NCI-H1417 treated with DMSO at 0.1 percent for 48 hours (cell line): ENCODE measurements at places on chromosomes 4 and X.

DNA sequence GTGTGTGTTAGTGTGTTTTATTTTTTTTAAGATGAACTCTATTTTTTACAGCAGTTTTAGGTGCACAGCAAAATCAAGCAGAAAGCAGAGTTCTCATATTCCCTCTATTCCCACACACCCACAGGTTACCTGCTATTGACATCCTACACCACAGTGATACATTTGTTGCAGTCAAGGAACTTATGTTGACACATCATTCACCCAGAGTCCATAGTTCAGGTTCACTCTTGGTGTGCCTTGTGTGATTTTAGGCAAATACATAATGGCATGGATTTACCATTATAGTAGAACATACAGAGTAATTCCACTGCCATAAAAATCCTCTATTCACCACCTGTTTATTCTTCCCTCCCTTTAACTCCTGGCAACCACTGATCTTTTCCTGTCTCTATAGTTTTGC, 28.7 kb downstream of the DIAPH2 start:
- no peak for DNase-seq

GRCh38 chr4:105352826-105353225, 121.0 kb downstream of the PPA2 start:
- no peak for DNase-seq

- no peak for DNase-seq
Observed at GRCh38 chrX:150408561-150408960, 45.4 kb downstream of the MAMLD1 start.

GRCh38 chr4:7989654-7990053, 50.0 kb upstream of the AFAP1 start:
- no peak for DNase-seq

DNA sequence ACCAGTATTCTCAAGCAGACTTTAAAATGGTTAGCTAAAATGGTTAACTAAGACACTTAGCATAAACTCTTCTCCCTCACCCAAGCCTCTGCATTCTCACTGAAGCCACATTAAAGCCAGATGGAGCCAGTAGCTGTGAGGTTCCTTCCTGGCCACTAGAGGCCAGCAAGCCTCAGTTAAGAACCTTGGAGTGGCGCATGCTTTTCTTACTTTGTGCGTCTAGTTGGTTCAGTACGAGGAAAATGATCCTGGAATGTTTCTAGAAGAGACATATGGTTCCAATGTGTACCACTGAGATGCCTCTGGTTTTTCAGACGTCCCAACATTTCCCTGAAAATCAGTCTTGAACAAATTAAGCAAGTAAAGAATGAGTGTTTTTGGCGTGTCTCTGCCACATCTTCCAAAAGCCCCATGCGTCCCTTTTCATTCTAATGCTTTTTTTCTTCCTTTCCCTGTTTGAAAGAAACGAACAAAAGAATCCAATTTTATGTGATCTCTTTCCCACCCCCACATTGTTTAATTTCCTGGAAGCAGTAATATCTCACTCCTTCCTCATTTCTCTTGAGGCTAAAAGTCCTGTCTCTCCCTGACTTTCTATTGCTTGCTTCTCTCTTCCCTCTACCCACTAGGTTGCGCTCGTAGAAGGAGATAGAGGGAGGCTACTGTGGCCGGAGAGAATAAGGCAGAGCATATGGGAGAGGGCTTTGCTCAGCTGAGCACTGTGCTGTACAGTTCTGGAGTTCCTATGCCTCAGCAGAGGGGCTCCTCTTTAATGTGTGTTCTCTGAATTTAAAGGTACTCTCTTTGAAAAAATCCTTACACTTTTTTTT, 82.9 kb upstream of the TAB3 start:
- peak; percentile 11 for DNase-seq

GRCh38 chrX:129686422-129686948, 31.7 kb upstream of the APLN start:
- no peak for DNase-seq

- DNase-seq = no peak
Observed at GRCh38 chr4:147396105-147396504, 84.8 kb upstream of the EDNRA start.

- DNase-seq = no peak
Observed at GRCh38 chrX:54076903-54077302, 32.6 kb upstream of the PHF8 start.

DNA sequence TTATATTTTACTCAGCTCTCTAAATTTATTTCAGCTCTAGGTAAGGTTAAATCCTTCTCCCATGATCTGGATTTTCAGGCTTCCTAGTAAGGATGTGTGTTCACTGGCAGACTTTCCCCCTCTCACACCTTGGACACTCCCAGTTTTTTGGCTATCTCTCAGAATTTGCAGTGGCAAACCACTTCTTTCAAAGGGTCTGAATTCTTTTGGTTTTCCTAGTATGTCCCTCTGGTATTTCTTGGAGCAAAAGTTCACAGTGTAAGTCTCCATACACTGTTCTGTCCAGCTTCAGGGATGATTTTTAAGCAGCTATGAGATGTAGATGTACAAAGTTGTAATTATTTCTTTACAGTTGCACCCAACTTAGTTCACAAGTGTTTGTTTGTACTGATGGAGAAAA, 653.8 kb upstream of the GALNT7 start:
- DNase-seq = no peak

GRCh38 chrX:39472161-39472560, 625.6 kb downstream of the BCOR start:
- DNase-seq = no peak

GRCh38 chr4:109699553-109700225, 3.6 kb downstream of the CASP6 start:
- DNase-seq = no peak

GRCh38 chrX:10545882-10546281, 74.5 kb downstream of the MID1 start:
- no peak for DNase-seq

DNA sequence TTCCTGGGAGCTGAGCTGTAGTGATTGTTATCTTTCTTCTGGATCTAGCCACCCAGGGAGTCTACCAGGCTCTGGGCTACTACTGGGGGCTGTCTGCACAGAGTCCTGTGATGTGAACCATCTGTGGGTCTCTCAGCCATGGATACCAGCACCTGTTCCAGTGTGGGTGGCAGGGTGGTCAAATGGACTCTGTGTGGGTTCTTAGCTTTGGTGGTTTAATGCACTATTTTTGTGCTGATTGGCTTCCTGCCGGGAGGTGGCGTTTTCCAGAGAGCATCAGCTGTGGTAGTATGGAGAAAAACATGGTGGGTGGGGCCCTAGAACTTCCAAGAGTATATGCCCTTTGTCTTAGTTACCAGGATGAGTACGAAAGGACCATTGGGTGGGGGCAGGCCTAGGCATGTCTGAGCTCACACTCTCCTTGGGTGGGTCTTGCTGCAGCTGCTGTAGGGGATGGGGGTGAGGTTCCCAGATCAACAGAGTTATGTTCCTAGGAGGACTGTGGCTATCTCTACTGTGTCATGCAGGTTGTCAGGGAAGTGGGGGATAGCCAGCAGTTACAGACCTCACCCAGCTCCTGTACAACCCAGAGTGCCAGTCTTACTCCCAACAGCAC, 264.8 kb upstream of the LDB2 start:
- no peak for DNase-seq

DNA sequence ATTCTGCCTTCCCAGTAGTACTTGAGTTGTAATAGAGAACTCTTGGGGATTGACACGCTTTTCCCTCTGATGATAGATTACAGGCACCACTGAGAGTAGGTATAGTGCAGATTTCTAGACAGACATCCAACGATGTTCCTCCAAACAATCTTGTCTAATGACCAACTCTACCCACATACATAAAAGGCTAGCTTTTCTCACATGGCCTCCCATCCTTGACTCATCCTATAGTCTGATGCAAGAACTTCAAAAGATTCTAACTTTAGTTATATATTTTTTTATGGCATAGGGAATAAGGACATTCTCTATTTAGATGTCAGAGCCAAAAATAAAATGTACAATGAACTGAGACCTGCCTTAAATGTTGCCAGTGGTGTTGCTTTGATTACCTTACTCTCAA, 60.9 kb downstream of the GLRA2 start:
- DNase-seq = no peak

DNA sequence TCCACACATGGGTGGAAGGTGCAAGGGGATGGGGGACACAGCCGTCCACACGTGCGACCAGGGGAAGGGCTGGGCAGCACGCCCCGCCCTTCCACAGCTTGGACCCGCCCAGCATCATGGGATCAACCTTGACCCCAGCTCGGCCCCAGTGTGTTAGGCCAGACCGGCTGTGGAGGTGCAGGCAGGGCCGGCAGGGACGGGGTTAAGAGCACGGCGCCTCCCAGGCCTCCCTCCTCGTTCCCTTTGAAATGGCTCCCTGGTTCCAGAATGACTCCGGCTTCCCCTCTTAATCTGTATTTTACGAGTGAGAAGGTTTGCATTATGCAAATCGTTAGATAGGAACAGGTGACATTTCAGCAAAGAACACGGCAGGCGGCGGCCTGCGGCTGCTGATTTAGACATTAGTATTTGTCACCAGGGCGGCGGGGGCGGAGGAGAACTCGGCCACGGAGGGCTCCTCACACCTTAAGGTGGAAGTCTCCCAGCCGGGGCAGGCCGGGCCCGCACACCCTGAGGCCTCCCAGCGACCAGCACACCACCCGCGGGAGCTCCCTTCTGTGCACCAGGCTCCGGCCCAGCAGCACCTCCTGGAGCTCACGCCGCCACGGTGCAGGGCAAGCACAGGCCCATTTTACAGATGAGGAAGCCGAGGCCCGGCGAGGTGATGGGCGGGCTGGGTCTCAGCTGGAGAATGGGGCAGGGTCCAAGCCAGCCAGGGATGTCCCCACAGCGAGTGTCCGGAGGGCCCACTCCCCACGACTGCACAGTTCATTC, 116.1 kb downstream of the FAM53A start:
- no peak for DNase-seq

- DNase-seq = no peak
Observed at GRCh38 chr4:3767570-3768288, 1.5 kb downstream of the ADRA2C start.

DNA sequence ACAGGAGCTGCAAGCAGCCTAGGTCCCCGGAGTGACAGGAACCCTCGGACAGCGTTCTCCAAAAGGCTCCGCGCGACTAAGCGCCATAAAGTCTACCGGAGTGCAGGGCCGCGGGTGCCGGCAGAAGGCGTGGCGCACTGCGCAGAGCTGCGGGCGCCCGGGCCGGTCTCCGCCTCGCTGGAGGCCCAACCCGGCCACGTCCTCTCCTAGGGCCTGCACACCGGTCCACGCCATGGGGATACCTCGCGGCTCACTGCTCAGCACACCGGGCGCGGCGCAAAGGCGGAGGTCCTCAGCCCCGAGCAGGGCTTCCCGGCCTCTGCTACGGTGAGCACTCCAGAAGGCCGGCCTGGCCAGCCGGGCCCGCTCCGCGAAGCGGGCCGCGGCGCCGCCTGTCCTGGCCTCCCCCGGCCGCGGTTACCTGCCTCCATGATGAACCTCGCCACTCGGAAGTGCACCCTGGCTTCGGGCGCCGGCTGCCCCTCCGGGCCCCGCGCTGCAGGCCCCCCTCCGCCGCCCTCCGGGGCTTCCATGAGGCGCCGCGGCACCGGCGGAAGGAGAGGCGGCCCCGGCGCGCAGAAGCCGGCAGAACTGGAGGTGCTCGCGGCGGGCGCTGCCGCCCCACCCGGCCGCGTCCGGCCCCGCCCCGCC, at the start of gene CCNQ:
TSS of gene CCNQ (minus strand) at position 599 of the 651 bp plus-strand sequence. CDS start at position 533, 66 bp downstream.
- DNase-seq = no peak

GRCh38 chr4:74934016-74934831, 1.3 kb downstream of the PARM1 start:
- DNase-seq = no peak

- no peak for DNase-seq
Observed at GRCh38 chr4:145583191-145584055, 35.8 kb upstream of the MMAA start.

- no peak for DNase-seq
Observed at GRCh38 chr4:15707363-15707715, 4.5 kb downstream of the BST1 start.

GRCh38 chr4:68630371-68630770, 40.1 kb downstream of the UGT2B15 start:
- no peak for DNase-seq

DNA sequence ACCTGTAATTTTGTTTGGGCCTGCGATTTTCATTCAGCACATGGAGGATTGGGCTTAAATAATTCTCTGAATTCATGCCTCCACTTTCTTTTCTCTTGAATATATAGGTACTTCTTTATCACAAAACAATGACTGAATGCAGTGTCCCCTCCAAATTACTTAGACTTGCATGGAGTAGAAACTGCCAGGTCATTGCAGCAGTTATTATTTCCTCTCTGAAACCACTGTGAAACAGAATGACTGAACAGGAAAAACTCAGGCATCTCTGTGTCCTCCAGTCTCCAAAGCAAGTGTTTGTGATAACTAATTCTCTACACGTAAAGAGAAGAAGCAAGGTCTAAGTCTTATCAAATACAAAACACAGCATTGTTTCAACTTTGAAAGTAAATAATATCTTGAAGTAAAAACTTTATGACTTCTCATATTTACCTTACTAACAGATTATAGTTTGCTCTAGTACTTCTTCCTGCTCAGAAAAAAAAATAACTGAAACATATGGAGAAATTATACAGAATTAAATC, 144.5 kb upstream of the DIAPH2 start:
- DNase-seq = no peak

- DNase-seq = no peak
Observed at GRCh38 chrX:153917869-153918268, 8.2 kb downstream of the ARHGAP4 start.

DNA sequence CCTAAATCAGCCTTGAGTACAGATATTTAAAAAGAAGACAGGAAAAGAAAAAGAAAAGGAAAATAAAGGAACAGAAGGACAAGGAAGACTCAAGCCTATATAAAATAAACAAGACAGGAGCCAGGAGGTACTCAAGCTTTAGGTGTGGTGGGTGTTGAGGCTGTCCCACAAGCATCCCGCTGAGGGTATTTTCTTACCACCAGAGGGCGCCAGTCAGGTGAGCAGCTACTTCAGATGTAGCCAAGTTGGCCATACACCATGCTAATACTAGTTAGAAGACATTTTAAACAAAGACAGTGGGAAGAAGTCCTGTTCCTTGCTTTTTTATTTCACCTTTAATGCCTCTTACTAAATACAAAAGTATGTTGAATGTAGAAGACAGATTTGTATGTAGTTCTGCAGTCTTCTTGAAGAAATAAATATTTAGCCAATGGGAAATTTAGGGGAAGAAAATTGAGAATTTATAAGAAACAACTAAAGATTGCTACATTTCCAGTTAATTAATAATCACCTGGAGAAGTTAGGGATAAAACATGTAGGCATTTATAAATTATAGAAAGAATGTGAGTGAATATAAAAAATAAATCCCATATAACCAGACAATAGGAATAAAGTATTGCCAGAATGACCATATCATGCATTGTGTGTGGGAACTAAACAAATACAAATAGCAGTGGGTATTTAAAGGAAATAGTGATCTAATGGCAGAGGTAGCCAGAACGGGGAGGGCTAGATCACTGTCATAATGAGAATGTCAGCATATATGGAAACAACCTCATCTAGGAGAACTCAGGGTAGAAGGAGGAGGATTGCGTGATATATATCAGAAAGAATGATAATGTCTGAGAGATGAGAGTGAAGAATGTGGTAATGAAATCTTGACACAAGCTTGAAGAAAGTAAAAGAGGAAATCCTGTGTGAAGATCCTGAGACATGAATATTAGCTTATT, 71.0 kb downstream of the MTHFD2L start:
- DNase-seq = no peak

- DNase-seq = no peak
Observed at GRCh38 chrX:40831750-40832149, 96.4 kb upstream of the MED14 start.

GRCh38 chrX:134591502-134591901, 66.8 kb downstream of the PLAC1 start:
- DNase-seq = no peak
